NCI-H2227 treated with DMSO at 0.1 percent for 48 hours (cell line): ENCODE measurements at places on chromosomes 5 and 9.
A peak's percentile ranks its signal among the peaks of the same experiment; 100 is the strongest.

GRCh38 chr5:122192497-122193496 lies 63.5 kb downstream of the ZNF474 start:
- peak; percentile 68 for DNase-seq

DNA sequence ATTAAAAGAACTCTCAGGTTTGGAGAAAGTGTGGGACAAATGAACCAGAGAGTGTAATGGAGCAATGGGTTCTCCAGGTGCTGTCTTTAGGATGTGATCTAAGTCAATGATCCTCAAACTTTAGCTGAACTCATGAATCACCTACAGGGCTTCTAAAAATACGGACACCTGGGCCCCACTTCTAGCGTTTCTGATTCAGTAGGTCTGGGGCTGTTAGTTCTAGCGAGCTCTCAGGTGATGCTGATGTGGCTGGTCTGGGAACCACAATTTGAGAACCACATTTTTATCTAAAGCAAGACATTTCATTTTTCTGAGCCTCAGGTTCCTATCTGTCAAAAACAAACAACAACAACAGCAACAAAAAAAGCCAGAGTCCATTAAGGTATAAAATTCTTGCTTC lies 35.1 kb upstream of the PCA3 start:
- no peak for DNase-seq

- DNase-seq: no peak
These were observed 162.5 kb upstream of the KIF2A start for GRCh38 chr5:62143268-62144229.

- DNase-seq: no peak
These were observed 107.9 kb upstream of the LARP1 start for GRCh38 chr5:154647114-154647760.

DNA sequence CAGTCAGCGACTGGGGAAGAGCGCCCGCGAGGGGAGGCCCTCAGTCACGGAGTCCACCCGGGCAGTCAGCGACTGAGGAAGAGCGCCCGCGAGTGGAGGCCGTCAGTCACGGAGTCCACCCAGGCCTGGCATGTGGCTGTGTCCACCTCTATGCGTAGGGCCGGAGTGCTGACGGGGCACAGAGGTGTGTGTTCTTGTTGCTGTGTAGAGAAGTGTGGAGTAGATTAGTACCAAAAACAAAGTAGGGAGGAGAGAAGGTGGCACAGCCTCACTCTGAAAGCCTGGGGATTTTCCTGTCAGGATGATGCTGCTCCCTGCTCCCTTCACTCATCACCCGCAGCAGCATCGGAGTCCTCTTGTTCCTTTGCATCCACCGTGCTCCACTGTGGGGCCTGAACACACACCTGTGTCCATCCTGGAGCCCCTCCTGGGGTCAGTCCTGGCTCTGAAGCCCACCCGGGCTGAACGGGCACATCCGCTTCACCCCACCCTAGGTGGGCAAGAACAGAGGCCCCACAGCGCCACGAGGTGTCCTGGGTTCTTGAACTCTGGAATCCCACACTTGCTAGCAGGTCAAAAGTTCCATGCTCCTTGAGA lies 37.9 kb downstream of the AHRR start:
- DNase-seq: no peak

DNA sequence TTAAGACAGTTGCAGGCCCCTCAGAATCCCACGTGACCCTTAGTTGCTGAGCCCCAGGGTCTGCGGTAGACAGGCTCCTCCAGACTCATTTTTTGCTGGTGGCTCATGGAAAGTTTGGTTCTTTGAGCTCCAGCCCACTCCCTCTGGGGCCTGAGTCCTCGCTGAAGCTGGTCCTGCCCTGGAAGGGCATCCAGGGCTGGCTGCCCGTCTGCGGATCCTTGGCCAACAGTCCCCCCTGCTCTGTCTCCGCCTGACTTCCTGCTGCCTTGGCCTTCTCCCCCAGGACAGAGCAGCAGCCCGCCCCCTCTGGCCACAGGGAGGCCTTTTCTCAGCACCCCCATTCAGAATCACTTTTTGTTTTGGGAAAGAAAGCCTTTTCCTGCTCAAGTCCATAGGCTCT lies 24.4 kb downstream of the SLC6A7 start:
- DNase-seq: no peak

GRCh38 chr9:137949260-137949659 lies 71.7 kb downstream of the CACNA1B start:
- no peak for DNase-seq

DNA sequence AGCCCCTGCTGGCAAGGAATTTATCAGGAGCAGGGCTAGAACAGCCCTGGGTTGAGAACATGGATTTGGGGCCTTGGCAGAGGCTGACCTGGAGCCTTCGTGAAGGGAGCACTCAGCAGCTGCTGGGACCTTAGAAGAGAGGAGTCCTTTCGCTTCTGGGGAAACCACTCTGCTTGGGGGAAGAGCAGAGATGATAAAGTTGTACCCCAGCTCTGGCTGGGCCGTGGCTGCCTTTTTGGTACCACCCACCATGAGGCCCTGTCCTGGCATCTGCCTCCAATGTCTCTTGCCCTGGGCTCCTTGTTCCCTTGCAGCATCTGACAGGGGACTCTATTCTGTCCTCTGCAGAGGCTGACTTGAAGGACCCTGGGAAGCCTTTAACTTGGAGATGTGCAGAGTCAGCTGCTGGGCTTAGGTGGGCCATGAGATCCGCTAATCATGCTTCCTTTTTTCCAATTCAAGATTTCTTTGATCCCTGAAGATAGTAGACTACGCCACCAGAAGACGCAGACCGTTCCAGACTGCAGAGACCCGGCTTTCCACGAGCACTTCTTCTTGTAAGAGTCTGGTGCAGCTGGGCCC lies 20.2 kb downstream of the RGS3 start:
- DNase-seq: no peak

DNA sequence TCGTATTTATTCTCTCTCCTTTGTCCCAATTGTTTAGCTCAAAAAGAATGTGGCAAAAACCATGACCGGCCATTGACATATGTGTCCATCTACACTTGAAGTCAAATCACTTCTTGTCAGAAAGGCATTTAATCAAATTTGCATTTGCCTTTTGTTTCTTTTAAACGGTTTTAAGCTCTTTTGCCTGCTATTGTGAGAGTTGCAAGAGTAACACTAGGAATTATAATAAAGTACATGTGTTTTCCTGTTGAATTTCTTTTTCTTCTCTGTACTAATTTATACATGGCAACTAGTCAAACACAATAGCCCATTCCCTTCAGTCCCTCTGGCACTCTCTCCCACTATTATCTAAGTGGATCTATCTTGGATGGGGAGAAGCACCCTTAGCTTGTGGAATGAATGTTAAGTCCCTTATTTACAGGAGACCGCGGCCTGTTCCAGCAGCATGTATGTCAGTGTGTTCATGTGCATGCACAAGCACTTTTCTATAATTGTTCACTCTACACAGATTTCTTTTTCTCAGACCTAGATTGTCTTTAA lies 3.2 kb downstream of the ADAMTSL1 start:
- no peak for DNase-seq

GRCh38 chr5:178553517-178553916 lies 36.7 kb downstream of the COL23A1 start:
- DNase-seq: no peak

DNA sequence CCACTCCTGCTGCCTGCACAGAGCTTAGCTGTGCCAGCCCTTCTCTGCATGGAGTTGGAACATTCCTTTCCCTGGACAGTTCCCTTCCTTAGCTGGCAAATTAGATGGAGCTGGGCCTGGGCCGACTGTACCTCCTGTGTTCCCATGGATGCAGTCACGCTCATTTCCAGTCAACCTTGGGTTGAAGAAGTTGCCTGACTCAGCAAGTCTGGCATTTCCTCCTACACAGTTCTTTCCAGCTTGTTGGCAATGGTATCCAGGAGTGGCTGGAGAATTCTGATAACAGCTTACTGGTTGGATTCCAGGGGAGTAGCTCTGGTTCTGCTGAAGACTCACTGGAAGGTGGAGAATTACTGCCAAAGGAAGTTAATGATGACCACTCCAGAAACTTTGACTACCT lies 9.2 kb upstream of the TAF1L start:
- DNase-seq: no peak

- no peak for DNase-seq
These were observed 302.6 kb upstream of the TAS2R1 start for GRCh38 chr5:9932770-9933169.

DNA sequence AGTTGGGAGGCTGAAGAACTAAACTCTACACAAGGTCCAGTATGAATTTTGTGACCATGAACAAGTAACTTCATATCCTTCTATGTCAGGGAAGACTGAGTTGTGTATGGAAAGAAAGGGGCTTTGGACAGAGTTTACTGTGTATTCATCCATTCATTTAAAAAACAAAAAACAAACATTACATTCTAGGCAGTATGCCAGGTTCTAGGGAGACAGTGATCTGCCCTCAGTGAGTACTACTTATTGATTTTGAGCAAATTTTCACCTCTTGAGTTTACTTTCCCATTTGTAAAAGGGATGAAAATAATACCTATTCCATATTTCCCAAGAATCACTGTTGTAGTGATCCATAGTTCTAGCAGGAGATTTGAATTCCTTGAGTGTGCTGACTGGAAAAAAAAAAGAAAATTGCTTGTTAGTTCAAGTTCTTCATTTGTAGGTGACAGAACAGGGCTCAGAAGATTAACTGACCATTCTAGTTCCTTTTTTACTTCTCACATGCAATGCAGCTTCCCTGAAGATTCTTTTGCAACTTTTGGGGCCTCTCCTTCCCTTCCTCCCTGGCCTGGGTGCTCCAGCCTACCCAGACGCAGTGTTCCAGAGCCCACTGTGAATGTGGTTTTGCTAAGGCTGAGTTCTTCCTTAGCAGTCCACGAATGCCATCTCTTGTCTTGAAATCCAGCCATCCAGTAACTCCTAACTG lies 2.6 kb upstream of the GAPVD1 start:
- DNase-seq: no peak

DNA sequence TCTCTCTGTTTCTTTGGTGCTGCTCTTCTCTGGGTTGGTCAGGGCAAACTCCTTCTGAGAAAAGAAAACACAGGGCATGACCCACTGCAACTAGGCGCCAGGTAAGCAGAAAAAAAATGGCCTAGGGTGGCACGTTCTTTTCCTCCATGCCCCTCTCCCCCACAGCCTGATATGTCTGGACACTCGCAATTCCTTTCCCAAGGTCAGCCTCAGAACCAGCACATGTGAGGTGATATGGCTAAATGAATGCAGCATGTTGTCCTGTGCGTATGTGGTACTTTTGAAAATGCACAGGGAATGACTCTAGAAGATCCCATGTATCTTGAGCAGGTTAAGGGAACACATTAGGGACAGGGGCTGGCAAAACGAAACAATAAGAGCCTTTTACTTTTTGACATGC lies 77.0 kb downstream of the SIL1 start:
- DNase-seq: no peak
